ENCODE measurements at places on chromosomes 11 and 22.

- DNase-seq: no peak
Observed at GRCh38 chr11:41609511-41609910, 150.1 kb upstream of the LRRC4C start.

DNA sequence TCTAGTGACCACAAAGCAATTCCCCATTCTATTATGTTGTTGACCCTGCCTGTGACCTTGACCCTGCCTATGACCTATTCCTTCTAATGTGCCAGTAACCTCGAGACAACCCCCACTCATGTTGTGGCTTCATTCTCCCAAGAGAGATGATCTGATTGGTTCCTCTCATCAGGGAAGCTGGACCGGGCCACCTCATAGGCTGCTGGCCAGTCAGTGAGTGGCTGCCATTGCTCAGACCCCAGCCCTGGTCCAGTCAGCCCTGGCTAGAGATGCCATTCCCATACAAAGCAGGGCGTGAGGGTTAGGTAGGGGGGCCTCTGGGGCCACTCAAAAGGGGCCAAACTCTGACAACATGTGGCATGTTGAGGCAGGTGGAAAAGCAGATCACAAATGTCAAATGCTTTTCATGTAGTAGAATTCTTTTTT is 11.9 kb downstream of the SLC29A2 start:
- DNase-seq: no peak

GRCh38 chr11:84924154-84924692 is 702.9 kb downstream of the DLG2 start:
- no peak for DNase-seq

- no peak for DNase-seq
Observed at GRCh38 chr11:19597876-19598275, 114.8 kb upstream of the NAV2 start.

DNA sequence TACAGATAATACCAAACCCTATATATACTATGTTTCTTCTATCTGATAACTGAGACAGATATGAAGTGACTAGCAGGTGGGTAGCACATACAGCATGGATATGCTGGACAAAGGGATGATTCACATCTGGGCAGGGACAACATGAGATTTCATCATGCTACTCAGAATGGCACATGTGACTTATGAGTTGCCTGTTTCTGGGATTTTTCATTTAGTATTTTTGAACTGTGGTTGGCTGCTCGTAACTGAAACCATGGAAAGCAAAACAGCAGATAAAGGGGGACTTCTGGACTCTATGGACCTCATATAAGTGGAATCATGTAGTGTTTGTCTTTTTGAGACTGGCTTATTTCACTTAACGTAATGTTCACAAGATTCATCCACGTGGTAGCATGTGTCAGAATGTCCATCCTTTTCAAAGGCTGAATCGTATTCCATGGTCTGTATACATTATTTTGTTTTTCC is 883.0 kb downstream of the TBC1D22A start:
- no peak for DNase-seq

Measured in HS-5 (cell line).